ENCODE measurements at places on chromosomes 16 and 17.

DNA sequence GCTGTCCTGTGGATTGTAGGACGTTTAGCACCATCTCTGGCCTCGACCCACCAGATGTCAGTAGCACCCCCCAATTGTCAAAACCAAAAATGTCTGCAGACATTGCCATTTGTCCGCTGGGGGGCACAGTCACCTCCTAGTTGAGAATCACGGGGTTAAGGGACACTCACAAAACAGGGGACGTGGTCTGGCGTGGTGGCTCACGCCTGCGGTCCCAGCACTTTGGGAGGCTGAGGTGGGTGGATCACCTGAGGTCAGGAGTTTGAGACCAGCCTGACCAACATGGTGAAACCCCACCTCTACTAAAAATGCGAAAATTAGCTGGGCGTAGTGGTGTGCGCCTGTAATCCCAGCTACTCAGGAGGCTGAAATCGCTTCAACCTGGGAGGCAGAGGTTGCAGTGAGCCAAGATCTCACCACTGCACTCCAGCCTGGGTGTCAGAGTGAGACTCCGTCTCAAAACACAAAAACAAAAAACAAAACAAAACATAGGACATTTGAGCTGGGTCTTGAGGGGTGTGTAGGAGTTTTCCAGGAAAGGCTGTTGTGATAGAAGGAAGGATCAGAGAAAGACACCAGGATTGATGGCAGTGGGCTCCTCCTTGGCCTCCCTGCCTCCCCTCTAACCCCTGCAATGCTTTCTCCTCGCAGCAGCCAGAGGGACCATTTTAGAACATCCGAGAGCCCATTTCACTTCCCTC is 171.8 kb upstream of the GSE1 start:
- DNase-seq, result no peak

DNA sequence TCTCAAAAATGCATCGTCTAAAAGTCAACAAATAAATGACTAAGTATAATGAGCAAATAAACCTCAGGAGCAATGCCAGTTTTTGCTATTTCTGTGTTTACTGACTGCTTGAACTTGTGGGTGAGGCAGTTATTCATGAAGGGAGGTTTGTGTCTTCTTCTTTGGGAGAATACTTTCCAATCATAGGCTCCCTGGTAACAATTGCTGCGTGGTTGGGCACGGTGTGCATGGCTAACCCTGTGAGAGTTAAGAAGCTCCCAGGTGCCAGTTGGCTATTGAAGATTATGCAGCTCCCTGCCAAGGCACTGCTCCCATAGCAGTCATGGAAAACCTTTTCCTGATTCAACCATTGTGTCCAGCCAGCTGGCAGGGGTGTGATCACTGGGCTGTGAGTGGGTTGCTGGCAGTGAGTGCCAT is 775.9 kb upstream of the GOT2 start:
- peak; percentile 41 for DNase-seq

DNA sequence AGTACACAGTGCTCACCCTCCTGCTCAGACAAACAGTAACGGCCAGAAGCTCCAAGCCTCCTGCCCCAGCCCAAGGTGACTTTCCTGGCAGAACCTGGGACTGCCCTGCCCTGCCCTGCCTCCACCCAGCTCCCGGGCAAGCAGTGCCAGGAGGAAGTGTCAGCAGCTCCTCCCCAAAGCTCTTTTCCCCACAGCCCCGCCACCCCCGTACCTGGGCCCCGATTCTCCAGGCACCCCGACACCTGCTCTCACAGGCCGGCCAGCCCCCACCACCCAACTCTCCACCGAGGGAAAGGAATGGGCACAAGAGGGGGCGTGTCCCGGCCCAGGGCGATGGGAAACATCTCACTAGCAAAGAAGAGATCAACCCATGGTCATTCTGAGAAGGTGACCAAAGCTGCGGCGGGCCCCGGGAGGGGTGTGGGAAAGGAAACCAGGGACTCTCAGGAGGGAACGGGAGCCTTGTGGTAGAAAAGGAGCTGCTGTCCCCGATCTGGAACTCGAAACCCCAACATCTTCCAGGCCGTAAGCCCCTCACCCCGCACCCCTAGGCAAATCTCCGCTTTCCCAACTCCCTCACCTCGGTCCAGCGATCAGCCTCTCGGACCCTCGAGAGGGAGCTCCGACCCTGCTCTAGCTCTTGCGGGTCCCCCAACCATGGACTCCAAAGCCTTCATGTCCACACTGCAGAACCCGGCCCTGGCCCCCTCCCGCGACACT is 1.2 kb downstream of the BCAR1 start:
- DNase-seq, result no peak

DNA sequence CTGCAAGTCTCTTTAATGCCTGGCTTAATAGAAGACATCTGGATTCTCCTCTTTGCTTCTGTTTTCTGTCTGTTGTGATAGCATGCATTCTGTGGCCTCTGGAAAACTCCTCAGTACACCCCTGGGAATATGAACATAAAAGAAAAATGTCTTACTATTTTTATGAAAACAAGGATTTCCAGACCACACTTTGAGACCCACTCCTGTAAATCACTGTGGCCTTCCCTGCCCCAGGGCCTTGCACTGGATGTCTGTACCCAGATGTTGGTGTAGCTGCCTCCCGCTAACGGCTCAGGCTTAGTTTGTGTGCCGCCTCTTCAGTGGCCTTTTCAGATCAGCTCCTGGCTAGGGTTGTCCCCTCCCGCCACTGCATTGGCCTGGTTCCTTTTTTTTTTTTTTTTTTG is 126.6 kb downstream of the SOCS1 start:
- DNase-seq, result no peak

DNA sequence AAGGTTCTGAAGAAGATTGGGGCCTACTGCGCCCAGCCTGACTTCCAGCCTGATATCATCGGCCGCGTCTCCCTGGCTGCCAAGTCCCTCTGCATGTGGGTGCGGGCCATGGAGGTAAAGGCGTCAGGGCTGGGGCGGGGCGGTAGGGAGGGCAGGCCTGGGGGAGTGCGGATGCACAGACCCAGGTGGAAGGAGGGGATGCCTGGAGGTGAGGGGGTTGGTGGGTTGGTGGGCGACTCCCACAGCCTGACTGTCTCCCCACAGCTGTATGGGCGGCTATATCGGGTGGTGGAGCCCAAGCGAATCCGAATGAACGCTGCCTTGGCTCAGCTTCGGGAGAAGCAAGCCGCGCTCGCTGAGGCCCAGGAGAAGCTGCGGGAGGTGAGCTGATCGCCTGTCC is 26.8 kb upstream of the KDM6B start:
- DNase-seq, result no peak

GRCh38 chr16:66652661-66653360 is 43.7 kb downstream of the CMTM4 start:
- no peak for DNase-seq

DNA sequence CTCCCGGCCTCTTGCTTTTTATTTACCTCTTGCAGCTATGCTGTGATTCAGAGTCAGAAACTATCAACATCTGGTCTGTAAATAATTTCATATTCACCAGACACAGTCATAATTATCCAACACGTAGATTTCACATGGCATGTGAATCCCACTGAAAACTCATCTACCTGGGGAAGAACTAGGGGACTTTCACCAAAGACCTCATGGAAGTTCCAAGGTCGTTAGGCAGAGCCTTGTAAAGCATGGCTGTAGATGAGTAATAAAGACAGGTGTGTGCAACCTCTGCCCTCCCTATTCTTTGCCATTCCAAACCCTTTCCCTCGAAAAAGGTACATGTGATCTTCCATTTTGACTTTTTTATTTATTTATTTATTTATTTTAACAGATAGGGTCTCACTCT is 1.9 kb upstream of the CHST5 start:
- no peak for DNase-seq

- DNase-seq, result no peak
Measured at GRCh38 chr17:37661400-37662014, 18.3 kb upstream of the DDX52 start.

GRCh38 chr16:50665128-50665878 is 15.8 kb downstream of the SNX20 start:
- peak; percentile 77 for DNase-seq
